ENCODE measurements at places on chromosomes 7 and 10.

DNA sequence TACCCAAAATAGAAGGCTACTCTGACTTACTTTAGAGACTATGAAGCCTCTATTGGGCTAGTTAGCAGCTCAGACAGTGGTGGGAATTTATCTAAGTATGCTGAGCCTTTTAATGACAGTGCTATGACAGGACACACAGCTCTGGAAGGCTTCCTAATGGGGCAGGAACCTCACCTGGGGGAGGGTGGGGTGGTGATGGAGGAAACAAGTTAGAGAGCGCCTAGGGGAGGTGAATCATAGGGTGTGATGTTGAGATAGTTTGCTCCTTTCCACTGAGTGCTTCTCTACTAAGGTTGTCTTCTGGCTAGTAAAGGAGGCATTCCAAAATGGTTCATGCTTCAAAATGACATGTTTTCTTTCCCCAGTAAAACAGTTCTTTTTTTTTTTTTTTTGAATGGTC, 42.1 kb downstream of the PPP1R9A start:
- DNase-seq = no peak

GRCh38 chr7:126780993-126781392, 471.7 kb downstream of the GRM8 start:
- no peak for DNase-seq

DNA sequence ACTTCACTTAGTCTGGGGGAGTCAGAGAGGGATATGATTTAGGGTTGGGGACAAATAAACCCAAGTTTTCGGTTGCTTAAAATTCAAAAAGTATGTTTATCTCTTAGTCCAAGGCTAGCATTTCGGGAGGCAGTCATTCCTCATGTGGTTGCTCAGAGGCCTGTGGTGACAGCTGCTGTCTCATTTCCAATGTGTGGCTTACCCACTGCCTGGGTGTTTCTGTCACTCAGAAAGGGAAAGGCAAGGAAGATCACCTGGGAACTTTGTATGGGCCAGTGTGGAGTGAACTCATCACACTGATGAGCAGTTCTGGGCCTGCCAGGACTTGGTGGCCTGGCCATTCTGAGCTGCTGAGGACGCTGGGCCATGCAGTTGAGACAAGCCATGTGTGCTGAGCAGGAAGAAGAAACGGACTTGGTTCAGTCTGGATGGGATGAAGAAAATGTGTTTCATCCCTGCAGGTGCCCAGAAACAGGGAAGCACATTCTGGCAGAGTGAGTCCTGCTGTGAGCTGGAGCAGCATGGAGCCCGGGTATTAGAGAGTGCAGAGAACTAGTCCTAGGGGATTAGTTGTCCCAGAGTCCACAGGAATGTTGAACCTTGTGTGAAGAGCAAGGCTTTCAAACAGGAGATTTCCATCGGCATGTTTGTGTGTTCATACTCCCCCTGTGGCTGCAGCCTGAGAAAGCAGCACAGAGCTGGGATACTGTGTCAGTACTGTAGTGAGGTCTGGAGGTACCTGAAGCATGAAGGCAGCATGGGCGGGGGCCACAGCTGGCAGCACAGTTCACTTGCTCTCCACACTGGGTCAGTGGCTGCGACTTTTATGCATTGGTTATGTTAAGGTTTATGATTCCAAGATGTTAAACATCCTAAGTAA, 211.1 kb upstream of the IGFBP3 start:
- DNase-seq = peak; percentile 35

DNA sequence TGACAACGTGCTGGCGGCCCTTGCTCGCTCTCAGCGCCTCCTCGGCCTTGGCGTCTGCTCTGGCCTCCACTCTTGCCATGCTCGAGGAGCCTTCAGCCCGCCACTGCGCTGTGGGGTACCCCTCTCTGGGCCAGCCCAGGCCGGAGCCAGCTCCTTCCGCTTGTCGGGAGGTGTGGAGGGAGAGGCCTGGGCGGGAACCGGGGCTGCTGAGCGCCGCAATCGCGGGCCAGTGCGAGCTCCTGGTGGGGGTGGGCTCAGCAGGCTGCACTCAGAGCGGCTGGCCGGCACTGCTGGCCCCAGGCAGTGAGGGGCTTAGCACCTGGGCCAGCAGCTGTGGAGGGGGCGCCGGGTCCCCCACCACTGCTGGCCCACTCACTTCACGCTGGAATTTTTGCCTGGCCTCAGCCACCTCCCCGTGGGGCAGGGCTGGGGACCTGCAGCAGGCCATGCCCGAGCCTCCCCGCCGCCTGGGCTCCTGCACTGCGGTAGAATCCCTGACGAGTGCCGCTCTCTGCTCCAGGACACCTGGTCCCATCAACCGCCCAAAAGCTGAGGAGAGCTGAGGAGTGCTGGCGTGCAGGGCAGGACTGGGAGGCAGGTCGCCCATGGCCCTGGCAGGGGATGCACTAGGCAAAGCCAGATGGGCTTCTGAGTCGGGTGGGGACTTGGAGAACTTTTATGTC, 372.2 kb upstream of the NRG3 start:
- DNase-seq = no peak

GRCh38 chr7:47192978-47193377, 388.9 kb downstream of the TNS3 start:
- no peak for DNase-seq

DNA sequence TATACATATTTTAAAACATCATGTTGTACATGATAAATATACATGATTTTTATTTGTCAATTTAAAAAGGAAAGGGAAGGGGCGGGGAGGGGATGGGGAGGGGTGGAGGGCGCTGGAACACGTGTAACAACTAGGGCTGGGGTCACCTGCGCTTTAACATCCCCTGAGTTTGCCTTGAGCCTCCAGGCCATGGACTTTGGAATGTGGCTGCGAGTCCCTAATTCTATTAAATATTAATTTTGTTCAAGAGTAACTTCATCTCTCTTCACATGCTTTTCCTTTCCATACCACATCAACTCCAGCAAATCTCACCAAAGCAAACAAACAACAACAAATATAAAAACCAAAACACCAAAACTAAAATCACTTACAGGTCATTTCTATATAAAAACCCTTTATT, 10.6 kb downstream of the IFIT5 start:
- DNase-seq = no peak

- DNase-seq = no peak
Measured at GRCh38 chr7:124257638-124258308, 224.9 kb upstream of the TMEM229A start.

DNA sequence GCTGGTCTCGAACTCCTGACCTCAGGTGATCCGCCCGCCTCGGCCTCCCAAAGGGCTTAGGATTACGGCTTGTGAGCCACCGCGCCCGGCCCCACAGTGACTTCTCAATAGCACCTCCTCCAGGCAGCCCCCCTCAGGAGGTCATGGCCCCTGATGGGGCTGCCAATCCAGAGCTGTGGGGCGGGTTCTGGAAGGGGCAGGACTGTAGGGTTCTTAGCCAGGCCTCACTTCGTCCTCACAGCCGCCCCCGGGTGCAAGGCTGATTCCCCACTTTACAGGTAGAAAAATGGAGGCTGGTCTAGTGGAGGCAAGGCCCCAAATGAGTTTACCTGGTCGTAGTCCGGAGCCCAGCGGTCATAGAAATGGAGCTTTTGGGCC, 638 bp downstream of the METTL27 start:
- no peak for DNase-seq

GRCh38 chr7:149228831-149229471, 10.5 kb upstream of the ZNF212 start:
- no peak for DNase-seq

GRCh38 chr10:60044242-60044641, 137.9 kb upstream of the CCDC6 start:
- DNase-seq = no peak

GRCh38 chr7:154871507-154871906, 131.4 kb downstream of the PAXIP1 start:
- DNase-seq = no peak

DNA sequence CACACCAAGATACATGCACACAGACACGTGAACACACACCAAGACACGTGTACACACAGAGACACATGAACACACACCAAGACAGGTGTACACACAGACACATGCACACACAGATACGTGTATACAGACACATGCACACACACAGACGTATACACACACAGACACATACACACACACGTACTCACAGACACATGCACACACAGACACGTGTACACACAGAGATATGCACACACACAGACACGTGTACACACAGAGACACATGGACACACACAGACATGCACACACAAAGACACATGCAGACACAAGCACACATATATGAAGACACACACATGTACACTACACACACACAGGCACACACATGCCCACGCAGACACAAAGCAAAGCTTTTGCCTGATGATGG, 134.6 kb downstream of the TCERG1L start:
- DNase-seq = no peak

DNA sequence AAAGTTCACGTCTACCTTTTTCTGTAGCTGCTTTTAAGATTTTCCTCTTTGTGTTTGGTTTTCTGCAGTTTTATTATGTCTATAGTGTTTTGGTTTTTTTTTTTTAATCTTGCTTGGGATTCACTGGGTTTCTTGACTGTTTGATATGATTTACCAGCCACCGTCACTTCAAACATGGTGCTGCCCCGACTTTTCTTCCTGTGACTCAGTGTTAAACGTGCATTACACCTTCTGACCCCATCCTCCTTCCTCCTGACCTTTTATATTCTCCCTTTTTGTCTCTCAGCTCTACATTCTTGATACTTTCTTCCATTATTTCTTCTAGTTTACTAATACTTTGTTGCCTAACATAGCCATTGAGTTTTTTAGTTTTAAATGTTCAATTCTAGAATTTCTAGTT, 61.5 kb downstream of the GNA12 start:
- DNase-seq = no peak

DNA sequence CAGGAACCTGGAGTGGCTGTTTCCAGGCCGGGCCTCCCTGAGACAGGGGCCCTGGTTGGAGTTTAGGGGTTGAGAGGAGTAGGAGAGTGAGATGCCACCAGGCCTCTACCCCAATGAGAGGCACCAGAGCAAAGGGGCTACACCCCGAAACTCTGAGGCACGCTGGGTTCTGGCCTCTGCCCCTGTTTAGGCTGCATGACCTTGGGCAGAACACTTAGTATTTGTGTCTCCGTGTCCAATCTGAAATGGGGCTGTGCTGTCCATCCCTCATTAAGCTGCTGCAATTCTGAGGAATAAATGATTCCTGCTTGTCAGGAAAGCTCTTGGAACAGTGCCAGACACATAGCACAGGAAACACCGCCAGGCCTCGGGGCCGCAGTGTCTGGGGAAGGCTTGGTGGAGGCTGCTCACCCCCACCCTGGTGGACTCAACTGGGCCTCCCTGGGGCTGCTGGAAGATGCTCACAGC, 40.5 kb upstream of the SAMD8 start:
- DNase-seq = no peak

DNA sequence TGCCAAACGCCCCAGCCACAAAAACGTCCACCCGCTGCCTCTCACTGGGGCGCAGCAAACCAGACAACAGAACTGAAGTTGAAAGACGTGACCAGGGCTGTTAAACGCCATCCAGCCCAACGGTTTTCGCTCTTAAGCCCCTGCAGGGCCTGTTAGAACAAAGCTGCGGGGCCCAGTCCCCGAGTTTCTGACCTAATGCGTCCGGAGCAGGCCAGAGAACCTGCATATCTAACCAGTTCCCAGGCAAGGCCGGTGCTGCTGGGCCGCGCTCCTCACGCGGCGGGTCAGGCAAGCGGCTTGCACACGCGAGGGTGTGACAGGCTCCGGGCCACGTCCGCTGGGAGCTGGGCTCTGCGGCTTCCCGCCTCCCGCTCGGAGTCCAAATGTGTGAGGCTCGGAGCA, 87.0 kb downstream of the PTPRN2 start:
- no peak for DNase-seq

GRCh38 chr7:80907141-80907601, 11.7 kb downstream of the SEMA3C start:
- DNase-seq = no peak

DNA sequence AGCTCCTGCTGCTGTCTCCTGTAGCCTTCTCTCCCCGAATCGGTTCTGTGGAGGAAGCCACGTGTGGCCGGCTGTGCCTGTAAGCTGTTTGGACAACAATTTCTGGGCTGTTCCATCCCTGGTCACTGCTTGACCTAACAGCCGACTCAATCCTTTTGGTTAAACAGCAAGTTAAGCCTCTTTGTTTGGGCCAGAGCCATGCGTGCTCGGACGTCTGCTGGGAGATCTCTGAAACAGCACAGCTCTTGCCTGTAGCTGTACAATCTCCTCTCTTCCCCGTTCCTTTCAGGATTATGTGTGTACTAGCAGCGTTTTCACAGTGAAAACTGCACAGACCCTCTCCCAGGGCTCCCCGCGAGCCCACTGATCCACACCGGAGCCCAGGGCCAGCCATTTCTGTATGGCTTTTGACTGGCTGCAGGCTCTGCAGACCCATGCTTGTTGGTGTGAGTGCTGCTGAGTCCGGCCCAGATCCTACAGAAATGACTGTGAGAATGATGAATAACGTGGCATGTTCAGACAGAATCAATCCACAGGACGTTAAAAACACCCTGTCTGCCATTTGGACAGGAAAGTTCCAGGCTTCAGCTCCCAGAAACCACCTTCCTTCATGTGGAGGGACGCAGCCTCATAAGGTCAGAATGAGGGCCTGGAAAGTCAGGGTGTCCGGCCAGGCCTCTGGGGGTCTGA, 428.6 kb upstream of the ADARB2 start:
- no peak for DNase-seq

GRCh38 chr7:47806701-47807103, 141.6 kb downstream of the PKD1L1 start:
- no peak for DNase-seq

DNA sequence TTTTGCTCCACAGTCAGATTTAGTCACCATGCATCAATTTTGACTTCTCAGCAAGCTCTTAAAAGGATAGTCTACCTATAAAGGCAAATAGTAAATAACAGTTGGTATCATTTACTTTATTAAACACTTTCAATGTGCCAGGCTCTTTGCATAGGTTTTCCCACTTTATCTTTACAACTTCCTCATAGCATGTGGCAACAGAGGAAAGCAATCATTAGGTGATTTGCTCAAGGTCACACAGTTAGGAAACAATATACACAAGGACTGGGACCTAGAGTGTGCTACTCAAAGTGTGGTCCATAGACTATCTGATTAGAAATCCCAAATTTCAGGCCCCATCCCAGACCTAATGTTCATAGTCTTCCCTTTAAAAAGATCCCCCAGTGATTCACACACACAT, 212.3 kb downstream of the MTERF1 start:
- DNase-seq = no peak

- no peak for DNase-seq
Measured at GRCh38 chr7:20220921-20221547, 3.9 kb upstream of the MACC1 start.

DNA sequence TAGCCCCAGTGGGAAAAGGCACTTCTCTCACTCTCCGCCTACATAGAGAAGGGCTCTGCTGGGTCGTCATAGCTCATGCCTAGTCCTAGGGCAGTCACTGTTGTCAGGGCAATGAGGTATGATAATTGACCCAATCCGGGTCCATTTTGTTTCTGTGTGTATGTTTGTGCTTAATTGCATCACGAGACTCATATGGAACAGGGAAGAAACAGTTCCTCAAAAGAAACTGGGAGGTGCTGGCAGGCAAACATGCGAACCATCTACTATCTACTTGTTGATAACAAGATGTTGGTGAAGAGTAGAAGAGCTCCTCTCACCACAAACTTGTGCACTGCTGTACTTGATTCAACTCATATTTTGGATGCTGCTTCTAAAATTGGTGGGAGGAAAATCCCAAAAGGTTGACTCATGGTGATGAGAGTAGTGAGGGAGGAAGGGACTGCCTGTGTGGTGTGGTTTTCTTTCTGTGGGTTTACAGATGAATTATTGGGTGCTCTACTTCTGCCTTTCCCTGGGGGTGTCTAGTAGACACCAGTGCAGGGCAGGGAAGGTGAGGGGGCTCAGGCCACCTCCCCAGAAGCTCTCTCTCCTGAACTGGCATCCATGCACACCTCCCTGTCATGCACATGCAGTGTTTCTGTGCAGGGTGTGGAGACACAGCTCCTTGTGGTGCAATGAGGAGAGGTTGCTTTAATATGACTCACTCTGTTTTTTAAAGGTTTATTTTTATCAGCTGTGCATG, 29.4 kb downstream of the LSMEM1 start:
- no peak for DNase-seq
